Adrenal gland (tissue), 19 donors: ENCODE measurements at places on chromosomes 5 and 9.

DNA sequence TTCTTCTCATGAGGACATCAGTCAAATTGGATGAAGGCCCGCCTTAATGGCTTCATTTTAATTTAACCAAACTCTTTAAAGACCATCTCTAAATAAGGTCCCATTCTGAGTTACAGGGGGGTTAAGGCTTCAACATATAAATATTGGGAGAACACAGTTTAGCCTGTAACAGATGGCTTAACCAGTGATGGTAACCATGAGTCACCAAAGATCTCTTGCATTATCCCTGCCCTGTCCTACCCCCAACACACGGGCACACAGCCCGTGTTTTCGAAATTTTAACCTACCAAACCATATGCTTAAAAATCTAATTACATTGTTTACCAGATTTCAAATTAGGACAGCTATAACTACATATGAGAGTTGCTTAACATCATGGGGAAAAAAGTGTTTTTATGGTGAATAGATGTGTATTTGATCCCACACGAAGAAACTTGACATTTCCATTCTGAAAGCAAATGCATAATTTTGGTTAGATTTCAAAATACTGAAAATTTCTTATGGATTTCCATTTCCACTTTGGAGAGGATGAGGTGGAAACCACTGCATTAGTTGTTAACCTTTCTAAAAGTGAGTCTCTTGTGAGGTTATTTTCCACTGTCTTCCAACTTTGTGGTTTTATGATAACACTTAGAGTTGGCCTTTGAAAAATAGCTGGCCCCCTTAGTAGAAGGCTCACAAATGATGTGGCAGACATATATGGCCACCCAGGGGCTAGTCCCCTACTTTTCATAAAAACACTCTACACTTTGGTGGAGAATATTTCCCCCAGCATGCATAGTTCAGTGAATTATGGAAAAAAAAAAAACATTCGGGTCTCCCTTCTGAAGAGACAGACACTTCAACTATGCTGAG lies 849.3 kb downstream of the TLE1 start:
- DNase-seq: no peak

- DNase-seq: no peak
These were observed 1.2 kb upstream of the REXO4 start for GRCh38 chr9:133419005-133419404.

DNA sequence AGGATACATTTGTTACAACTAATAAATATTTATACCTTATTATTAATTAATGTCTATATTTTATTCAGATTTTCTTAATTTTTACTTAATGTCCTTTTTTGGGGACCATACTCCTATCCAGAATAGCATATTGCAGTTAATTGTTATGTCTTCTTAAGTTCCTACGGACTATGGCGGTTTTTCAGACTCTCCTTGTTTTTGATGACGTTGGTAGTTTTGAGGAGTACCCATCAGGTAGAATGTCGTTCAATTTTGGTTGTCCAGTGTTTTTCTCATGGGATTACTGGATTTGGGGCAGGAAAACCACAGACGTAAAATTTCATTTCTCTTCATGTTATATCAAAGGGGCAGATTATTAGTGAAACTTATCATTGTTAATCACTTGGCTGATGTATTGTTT lies 223.7 kb downstream of the ISL1 start:
- DNase-seq: no peak

DNA sequence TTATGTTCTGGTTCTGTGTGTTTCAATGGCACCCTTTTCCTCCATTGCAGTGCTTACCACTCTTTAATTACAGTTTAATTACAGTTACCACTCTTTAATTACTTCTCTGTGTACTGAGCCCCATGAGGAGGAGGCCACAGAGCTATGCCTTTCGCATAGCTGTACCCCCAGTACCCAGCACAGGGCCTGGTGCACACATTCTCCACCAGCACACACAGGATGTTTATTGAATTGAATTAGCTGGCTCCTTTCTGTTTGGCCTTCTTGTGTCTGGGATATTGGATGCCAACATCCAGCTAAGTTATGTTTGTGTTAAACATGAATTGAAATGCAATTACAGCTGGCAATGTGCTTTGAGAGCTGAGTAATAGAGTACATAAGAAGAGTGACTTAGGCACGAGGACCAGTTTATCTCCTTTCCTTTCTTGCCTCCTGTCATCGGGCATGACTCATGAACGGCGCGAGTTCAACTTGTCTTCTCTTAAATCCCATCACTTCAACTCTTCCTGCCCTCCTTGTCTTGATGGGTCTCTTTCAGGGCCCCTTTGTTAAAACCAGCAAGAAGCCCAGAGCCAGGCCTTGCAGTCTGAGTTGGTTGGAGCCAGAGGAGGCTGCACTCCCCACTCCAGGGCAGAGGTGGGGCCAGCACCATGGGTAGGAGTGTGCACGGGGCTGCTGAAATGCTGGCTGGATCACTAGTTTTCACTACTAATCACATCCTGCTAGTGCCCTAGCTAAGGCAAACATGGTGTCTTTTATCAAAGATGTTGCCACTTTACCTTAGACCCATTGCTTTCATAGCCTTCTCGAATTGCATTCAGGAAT lies 37.4 kb downstream of the MVB12B start:
- no peak for DNase-seq

GRCh38 chr9:94212531-94212930 lies 46.6 kb upstream of the ZNF169 start:
- DNase-seq: no peak

- DNase-seq: no peak
These were observed 62.4 kb downstream of the NDST1 start for GRCh38 chr5:150570333-150570732.

DNA sequence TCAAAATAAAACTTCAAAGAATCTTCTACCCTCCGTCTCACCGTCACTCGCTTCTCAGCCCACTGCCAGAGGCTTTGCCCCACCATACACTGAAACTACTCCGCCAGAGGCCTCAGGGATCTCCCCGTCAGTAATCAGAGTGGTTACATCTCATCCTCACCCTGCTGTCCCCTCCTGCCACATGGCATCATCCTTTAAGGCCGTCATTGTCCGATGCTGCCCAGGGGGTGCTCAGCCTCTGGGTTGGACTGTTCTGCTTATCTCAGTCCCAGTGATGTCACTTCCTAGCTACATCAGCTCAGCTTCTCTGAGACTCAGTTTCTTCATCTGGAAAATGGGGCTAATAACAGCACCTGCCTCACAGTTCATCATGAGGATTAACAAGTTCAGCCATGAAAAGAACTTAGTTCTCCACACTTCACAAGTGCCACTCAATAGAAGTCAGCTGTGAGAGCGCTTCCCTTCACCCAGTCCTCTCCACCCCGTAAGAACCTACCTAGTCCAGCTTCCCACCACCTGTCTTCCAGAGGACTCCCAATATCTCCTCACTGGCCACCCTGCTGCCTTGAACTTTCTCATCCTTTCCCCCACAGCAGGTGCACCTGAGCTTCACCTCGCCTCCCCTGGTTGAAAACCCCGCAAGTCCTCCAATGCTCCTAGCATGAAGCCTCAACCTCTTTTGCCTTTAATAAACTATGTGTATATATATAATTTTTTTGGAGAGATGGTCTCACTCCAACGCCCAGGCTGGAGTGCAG lies 2.8 kb upstream of the IL3 start:
- DNase-seq: peak; percentile 33
